ACHN (cell line): ENCODE measurements at places on chromosomes 13 and 19.

- DNase-seq: no peak
Measured at GRCh38 chr19:36398571-36398970, 19.6 kb upstream of the ZFP14 start.

GRCh38 chr13:26600343-26600742 is 42.9 kb downstream of the WASF3 start:
- DNase-seq: no peak

GRCh38 chr13:111116856-111117255 is 1.7 kb downstream of the ARHGEF7 start:
- DNase-seq: no peak

DNA sequence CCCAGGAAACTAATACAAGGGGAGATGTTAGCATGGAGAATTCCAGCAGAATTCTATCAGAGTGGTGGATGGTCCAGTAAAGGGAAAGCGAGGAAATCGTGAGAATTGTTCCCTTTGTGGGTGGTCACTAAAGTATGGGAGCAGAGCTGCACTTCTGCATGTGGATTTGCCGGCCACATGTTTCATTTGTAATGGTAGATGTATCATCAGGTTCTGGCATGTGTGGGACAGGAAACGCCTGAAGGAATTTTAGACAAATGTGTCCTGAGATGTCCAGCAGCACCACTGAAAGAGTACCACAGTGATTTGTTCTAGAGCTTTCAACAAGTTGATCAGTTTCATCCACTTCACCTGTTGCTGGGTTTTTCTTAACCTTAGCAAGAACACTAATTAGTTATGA is 308.4 kb downstream of the SHISA2 start:
- DNase-seq: no peak

GRCh38 chr13:62704875-62705274 is 1289.2 kb upstream of the PCDH20 start:
- no peak for DNase-seq

GRCh38 chr19:10419200-10419645 is 1.1 kb upstream of the PDE4A start:
- DNase-seq: no peak

DNA sequence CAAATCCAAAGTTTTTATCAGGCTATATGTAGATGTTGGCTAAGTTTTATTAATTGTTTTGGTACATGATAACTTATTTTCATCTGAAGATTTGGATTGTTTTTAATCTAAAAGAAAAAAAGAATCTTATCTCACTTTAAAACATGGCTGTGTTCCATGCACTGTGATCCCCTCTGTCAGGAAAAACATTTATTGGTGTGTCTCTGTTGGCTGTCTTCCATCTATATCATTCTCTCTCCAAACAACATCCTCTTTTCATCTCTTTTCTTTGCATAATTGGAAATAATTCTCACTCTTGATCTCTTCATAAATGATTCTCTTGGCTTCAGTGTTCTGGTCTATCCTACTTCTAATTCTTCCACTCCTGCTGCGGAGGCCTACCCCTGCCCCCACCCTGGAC is 4.2 kb downstream of the NALCN start:
- DNase-seq: no peak
